ENCODE measurements at places on chromosomes 5 and 9. TPM values are rescaled to one million over a fixed set of nuclear protein-coding genes. Genes with fewer than 3 reads are reported as not detected.

The FCHO2 gene
- 13.9 TPM for total RNA-seq

The PCDHGA6 gene
- total RNA-seq = 0.13 TPM

The FOXD1 gene
- total RNA-seq = 17.5 TPM

The TMEM215 gene
- total RNA-seq = not detected

The C9orf153 gene
- total RNA-seq = not detected

The DMGDH gene
- not detected for total RNA-seq

All from A549 treated with CpdA at 1 μM for 4 hours (cell line).